ENCODE measurements at places on chromosomes 2 and 18.

- DNase-seq, result peak; percentile 64
These were observed 297.6 kb downstream of the CDCA7 start for GRCh38 chr2:173652311-173652710.

DNA sequence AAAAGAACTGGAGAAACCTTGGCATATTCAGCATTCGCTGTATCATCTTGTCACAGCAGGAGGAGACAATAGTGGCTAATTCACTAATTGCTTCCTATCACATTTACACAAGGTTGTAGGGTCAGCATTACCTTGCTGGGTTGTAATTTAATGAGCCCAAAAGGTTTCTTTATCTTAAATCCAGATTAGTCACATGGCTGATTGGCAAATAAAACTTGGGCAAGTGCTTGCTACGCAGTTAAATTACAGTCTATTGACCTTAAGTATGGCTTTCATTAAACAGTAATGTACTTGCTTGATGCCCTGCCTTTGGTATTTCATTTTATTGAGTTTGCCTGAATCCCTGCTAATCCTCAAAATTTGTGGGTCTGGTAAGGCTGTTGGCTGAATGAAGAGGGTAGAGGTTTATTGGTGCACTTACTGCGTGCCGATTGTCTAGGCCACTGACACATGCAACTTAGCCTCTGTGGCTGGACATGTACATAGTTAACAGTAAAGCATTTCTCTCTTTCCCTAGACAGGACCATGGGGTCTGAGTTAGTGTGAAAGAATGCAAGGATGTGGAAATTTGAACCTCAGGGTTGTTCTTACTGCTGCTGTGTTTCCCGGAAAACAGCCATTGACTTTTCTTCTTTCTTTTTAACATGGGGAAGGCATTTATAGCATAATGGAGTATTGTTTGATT, 34.3 kb downstream of the FMNL2 start:
- DNase-seq, result peak; percentile 45

DNA sequence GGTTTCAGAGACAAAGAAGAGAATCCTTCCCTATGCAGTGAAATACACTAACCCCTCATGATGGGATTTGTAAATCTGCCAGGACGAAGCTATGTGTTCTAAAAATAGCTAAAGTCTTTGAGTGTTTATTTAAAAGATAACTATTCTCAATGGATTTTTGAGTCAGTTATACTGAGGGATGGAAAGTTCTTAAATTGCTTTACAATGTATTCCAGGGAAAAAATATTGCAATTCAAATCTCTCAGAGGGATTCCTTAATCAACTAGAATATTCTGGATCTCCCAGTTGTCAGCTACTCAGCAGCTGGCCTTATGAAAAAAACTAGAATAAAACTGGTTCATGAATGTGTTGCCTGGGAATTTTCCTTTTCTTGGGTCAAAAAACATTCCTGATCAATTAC, 312.4 kb downstream of the PLCL1 start:
- no peak for DNase-seq

DNA sequence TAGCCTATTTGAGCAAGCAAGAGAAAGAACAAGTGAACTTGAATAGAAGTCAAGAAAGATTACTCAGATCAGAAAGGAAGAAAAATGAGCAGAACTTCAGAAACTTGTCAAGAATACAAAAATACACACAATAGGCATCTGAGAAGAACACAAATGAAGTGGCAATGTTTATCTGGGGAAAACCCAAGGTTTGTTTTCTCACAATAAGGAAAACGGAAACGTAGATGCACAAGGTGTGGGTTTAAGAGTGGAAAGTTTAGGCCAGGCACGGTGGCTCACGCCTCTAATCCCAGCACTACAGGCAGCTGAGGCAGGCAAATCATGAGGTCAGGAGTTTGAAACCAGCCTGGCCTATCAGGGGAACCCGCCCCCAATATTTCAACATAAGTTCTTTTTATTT, 159.5 kb upstream of the GYPC start:
- no peak for DNase-seq

DNA sequence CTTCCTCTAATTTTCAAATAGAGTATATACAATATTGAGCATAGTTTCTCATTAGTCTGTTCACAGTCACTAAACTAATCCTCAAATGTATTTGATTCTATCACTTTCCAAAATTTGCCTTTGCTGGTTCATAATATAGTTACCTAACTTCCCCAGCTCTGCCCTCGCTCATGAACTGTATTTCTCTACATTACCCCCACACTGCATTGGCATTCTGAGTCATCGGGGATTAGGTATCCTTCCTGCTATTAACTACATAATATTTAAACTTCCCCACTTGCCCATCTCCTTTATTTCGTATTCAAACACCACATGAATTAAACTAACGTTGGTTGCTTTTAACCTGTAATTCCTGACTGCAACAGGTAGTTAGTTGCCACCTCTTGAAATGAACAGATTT, 14.8 kb upstream of the CLASP1 start:
- DNase-seq, result no peak

DNA sequence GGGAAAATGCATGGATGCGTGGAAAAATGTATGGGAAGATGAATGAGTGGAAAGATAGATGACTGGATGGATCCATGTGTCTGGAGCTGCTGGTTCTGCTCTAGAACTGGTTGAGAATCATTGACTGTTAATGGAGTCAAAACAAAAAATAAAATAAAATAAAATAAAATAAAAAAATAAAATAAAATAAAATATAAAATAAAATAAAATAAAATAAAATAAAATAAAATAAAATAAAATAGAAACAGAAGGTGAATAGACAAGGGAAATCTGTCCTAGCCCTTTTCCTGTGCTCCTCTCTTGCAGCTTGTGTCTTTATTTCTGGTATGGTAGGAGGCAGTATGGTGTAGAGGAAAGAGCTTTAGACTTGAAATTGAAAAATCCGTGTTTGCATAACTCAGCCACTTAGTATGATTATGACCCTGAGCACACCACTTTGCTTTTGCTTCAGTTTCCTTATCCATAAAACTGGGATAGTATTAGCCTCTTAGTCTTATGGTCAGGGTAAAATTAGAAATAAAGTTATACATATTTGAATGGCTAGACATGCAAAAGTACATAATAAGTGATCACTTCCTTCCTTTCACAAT, 51.0 kb downstream of the PSD4 start:
- DNase-seq, result no peak

- no peak for DNase-seq
These were observed 101.4 kb downstream of the HDAC4 start for GRCh38 chr2:239299218-239299939.

DNA sequence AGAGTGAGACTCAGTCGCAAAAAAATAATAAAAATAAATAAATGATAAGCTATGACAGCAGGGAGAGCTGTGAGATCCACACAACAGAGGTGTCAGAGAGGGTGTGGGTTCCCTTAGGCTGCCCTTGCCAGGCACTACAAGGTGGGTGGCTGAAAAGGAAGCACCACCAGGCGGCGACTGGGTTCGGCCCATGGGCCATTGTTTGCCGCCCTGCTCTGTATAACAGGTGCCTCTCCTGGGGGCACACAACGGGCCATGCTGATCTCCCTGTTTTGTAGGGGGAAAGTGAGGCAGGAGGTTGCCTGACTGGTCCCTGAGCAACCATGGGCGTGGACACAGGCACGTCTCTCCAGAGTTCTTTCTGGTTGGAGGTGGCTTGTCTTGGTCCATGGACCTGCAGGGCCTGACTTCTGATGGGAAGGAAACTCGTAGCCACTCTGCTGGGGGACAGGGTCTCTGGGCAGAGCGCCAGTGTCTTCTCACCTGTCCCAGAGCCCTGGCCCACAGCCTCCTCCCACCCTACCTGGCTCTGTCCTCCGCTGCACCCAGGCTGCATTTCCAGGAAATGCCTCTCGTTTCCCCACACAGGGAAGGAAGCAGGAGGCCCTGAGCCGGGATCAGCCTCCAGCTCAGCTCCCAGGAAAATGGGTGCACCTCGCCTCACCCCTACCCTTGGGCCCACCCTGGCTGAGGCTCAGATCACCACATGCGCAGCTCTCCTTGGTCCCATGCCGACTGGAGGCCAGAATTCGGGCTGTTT, 109.6 kb upstream of the ODC1 start:
- no peak for DNase-seq

DNA sequence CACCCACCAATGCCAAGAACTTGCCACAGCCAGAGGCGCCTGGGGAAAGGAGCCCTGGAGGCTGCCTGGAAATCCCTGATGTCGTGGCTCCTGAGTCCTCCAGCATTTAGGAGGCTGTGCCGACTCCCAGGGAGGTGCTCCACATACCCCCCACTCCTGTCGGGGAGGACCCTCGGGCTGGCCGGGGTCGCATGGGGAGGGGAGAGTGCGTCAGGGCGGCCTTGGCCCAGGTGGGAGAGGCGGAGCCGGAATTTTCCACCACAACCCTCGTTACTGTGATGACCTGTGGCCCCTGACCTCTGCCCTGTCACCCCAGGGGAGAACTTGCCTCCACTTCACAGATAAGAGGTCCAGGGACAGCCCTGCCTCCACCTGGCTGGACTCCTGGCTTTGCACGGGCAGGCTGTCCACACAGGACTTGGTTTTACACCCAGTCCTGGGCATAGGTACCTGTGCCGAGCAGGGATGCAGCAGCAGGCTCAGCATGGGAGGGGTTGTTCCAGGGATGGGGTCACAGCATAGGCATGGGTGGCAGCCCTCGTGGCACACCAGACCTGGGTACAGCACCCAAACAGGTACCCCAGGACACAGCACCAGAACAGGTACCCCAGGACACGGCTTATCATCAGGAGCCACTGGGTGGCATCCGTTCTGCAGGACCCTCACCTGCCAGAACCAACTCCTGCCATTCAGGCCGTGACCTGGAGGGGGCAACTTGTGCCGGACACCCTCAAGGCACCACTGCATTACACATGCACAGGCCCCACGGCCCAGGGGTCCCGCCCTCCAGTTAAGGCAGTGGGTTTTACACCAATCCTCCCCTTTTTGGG, 12.3 kb upstream of the AGXT start:
- DNase-seq, result peak; percentile 68
